Calu3 (cell line): ENCODE measurements at places on chromosomes 5 and 9. TPM values are rescaled to one million over a fixed set of nuclear protein-coding genes. Genes with fewer than 3 reads are reported as not detected.

DNA sequence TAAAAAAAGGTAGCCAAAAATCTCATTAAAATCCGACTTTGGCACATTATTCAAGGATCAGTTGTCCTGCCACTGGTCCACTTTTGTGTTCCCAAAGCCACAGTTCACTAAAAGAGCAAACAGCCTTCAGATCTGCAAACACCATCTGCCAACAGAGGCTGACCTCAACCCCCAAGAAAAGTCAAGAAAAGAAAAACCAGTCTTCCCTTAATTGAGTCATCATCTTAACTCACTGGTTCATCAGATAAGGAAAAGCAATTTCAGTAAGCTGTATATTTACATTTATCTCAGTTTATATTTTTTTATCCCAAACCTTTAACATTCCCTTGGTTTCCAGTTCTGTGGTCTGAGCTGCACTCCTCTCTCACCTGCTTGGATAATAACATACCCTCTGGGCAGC is 21.2 kb downstream of the RASEF start:
- DNase-seq = no peak

Gene PRDM9
- not detected in 2 replicates for total RNA-seq

GRCh38 chr5:149262315-149262714 is 9.3 kb upstream of the AFAP1L1 start:
- DNase-seq = no peak

Gene BHMT
- total RNA-seq = not detected in 2 replicates

Gene HMMR
- total RNA-seq = 52.7 and 54.3 TPM in 2 replicates

Gene C9
- total RNA-seq = not detected in 2 replicates

- DNase-seq = no peak
Measured at GRCh38 chr9:71984831-71985281, 73.4 kb downstream of the C9orf85 start.

GRCh38 chr9:75715360-75715759 is 175.1 kb upstream of the PCSK5 start:
- no peak for DNase-seq

Gene SPINK13
- total RNA-seq = not detected in 2 replicates

Gene FNBP1
- total RNA-seq = 9.6 and 9.9 TPM in 2 replicates

GRCh38 chr5:120778491-120779484 is 314.7 kb downstream of the PRR16 start:
- no peak for DNase-seq

- no peak for DNase-seq
Measured at GRCh38 chr5:113520429-113520828, 6.9 kb downstream of the YTHDC2 start.

- DNase-seq = no peak
Measured at GRCh38 chr5:72115296-72115695, 8.0 kb downstream of the MAP1B start.

DNA sequence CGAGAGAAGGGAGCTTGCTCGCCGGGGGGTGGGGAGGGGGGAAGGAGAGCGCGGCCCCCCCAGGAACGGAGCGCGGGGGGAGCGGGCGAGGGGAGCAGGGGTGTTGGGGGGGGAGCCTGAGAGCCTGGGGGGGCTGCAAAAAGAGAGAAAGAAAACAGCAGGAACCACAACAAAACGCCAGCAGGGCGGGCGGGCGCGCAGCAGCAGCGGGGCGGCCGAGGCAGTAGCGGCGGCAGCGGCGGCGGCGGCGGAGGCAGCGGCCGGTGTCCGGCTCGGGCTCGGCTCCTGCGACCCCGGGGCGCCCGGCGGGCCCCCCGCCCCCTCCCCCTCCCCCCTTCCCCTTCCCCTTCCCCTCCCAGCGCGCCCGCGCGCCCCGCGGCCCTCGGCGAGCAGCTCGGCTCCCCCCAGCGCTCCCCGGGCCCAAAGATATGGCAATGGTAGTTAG is 1.6 kb downstream of the NR2F1 start:
- DNase-seq = peak; percentile 36

GRCh38 chr5:133439859-133440258 is 172.5 kb downstream of the FSTL4 start:
- DNase-seq = no peak

Gene HRH2
- not detected in 2 replicates for total RNA-seq

Gene CNTLN
- total RNA-seq = 5.7 and 6.7 TPM in 2 replicates

GRCh38 chr5:149957855-149958254 is 2.7 kb upstream of the SLC26A2 start:
- DNase-seq = no peak

Gene UGT3A1
- total RNA-seq = not detected in 2 replicates

- DNase-seq = no peak
Measured at GRCh38 chr5:23303435-23303834, 204.0 kb upstream of the PRDM9 start.

Gene AGXT2
- not detected in 2 replicates for total RNA-seq

DNA sequence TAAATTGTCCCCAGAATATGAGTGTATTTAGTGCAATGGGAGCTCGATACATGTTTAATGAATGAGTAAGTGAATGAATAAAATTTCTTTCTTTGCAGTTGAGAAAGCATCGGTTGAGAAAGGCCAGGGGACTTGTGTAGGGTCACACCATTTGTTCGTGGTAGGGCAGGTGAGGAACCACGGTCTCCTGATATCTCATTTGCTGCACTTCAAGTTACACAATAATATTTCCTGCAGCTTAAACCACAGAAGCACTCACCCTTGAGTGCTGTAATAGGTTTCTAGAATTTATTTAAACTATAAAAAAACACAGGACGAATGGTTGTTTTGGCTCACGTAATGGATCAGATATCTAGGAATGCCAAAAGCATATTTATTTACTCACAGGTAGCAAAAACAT is 429.8 kb downstream of the SPATA31D1 start:
- DNase-seq = no peak

DNA sequence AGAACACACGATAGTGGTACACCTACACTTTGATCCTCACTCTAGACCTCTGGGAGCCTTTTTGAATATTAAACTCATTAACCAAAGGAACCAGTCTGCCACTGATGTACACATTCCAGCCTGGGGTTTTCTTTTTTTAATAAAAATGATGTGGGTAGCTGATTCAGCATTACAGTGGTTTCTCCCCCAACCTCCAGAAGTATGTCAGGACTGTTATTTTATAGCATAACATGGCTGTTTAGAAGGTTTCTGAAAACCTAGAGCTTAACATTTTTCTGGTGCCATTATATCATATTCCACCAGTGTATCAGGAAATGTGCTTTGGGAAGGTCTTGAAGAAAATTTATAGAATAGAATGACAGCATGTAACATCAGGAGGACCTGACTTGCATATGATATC is 540.9 kb upstream of the WWC1 start:
- no peak for DNase-seq

- no peak for DNase-seq
Measured at GRCh38 chr9:77943057-77943456, 88.6 kb downstream of the GNAQ start.

GRCh38 chr5:56056875-56057274 is 62.1 kb upstream of the IL6ST start:
- no peak for DNase-seq

GRCh38 chr5:132226516-132227234 is 978 bp downstream of the P4HA2 start:
- DNase-seq = peak; percentile 14

- DNase-seq = no peak
Measured at GRCh38 chr9:5578698-5579085, 50.2 kb upstream of the RIC1 start.

- DNase-seq = no peak
Measured at GRCh38 chr5:136141561-136141960, 8.9 kb downstream of the SMAD5 start.

Gene SMIM27
- 4.1 and 4.4 TPM in 2 replicates for total RNA-seq

DNA sequence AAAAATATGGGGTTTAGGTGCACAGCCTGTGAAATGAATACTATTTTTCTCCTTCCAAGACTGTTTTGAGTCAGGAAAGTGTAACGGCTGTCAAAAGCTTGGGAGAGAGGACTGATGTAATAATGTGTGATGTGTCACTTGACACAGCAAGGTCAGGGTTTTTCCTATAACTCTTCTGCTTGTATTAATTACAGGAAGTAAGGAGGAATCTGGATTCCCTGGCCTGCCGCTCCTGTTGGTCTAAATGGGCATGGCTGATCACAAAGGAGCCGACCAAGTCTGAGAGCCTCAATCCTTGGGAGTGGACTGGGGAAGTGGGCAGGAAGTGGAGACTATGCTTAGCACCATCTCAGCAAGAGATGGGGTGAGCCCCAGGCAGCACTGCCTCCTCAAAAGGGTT is 16.7 kb upstream of the SLC28A3 start:
- no peak for DNase-seq

Gene ROR2
- total RNA-seq = not detected in 2 replicates

Gene SPAG8
- 0.97 and 1.2 TPM in 2 replicates for total RNA-seq

Gene PCDHB3
- total RNA-seq = 0.09 and 0.10 TPM in 2 replicates

GRCh38 chr5:585556-585955 is 26.6 kb upstream of the CEP72 start:
- DNase-seq = no peak

DNA sequence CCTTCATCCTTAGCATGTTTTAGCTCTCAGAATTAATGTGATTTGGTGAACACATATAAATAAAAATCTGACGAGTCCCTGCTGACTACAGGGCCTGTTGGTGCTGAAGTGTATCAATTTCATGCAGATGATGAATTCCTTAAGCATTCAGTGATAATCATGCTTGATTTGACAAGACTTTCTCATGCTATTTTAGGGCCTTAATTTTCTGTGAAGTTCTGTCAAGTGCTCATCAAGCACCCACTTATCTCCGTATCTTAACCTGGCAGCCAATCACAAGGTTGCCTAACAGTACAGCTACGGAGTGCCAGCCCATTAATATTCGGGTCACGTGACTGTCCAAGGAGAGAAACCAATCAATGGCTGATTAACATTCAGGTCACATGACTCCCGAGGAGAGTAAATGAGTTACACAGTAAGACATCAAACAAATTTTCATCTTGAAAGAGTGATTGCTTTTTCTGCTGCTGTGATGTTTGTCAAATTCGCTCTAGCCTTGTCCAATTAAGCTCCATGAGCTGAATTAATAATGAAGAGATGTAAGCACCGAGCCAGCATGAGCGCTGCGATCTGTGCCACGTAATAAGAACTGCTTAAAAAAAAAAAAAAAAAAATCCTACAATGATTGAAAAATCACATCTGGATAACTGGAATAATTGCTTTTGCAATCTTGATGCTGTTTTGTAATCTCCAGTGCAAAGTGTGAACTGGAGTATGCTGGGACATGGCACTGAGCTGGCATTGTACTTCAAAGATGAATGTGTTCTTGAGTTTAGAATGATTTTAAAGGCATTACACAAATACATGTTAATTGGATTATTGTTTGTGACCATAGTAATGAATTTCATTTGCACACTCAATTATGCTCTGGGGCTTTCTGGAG is 104.3 kb upstream of the SPATA31D4 start:
- DNase-seq = no peak

Gene PDGFRB
- total RNA-seq = not detected in 2 replicates

Gene CD14
- 0.73 and 1.1 TPM in 2 replicates for total RNA-seq

Gene GMCL2
- total RNA-seq = not detected in 2 replicates

DNA sequence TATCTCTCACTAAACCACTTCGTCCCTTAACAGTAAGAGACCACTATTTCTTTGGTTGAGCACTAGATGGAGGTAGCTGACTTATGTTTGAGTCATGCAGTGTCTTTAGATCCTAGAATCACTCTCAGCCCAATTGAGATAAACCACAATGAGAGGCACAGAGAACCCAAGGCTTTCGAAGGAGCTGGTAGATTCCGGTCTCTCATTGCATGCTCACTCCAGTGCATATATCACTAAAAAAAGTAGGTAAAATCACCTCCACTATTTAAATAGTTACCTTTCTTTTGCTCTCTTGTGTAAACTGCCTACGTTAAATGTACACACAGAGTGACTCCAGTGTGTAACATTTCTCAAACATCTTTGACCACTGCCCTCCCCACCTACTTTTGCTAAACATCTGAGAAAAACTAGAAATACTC is 27.6 kb downstream of the ACTL7A start:
- DNase-seq = no peak

Gene COL15A1
- total RNA-seq = not detected in 2 replicates

GRCh38 chr9:98172604-98173003 is 19.8 kb downstream of the CORO2A start:
- no peak for DNase-seq

Gene ADAMTS2
- not detected in 2 replicates for total RNA-seq

Gene GLRA1
- not detected in 2 replicates for total RNA-seq

GRCh38 chr9:113488071-113488470 is 24.5 kb downstream of the RGS3 start:
- no peak for DNase-seq
